ENCODE measurements at places on chromosomes 4 and X.

GRCh38 chrX:136810493-136810892, 29.8 kb upstream of the ARHGEF6 start:
- DNase-seq: no peak

GRCh38 chrX:15033917-15034316, 160.7 kb downstream of the MOSPD2 start:
- no peak for DNase-seq

DNA sequence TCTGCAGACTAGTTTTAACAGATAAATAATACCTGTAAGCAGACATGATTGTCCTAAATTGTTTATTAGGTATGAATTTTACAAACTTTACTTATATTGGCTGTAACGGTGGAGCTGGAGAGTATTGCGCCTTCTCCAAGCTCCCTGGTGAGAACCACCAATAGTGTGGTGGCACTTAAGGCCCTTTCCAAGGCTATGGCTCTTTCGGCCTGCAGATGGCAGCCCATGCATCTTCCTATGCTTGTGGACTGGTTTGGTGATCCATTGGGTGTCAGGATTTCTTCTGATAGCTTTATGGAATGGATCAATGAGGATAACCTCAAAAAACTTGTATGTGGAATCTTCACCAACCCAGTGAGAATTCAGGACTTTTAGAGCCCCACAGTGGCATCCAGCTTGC, 7.8 kb downstream of the LARP1B start:
- DNase-seq: peak; percentile 35

GRCh38 chrX:9745417-9746115, 20.1 kb downstream of the GPR143 start:
- peak; percentile 40 for DNase-seq

DNA sequence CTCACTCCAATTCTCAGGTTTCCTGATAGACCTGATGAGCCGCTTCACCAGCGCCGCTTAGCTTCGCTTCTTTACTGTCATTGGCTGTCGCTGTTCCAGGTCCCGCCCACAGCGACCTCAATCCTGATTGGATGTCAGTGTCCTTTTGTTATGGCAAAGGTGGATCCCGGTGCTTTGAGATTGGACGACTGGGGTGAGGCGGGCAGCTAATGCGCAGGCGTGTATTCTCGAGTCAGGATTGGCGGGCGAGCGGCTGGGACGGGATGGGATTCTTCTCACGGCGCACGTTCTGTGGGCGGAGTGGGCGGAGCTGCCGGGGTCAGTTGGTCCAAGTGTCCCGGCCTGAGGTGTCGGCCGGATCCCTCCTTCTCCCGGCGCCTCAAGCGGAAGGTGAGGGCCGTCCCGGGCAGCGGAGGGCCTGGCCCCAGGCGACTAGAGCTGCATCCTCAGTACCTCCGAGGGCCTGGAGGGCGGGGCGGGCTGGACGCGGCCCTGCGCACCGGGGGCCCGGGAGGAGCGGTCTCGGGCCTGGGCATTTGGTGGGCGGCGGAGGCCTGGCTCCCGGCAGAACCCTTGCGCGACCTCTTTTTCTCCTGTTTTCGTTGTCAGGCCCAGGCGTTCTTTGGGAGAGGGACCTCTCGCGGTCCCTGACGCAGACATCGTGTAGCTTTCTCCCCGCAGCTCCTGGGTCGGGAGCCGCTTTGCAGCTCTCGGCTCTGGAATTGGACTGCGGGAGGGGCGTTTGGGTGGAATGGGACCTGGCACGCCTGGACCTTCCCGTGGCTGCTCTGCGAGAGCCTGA, at the start of gene SCOC:
TSS of gene SCOC (plus strand) at position 319 of the 802 bp plus-strand sequence. CDS start 5,525 bp downstream, outside the sequence.
- DNase-seq: peak; percentile 100

GRCh38 chr4:23135792-23136645, 443.3 kb downstream of the GBA3 start:
- peak; percentile 25 for DNase-seq

- DNase-seq: no peak
These were observed 86.8 kb upstream of the VEGFC start for GRCh38 chr4:176879380-176880116.

- peak; percentile 21 for DNase-seq
These were observed 13.9 kb upstream of the PRDM8 start for GRCh38 chr4:80183250-80184052.

DNA sequence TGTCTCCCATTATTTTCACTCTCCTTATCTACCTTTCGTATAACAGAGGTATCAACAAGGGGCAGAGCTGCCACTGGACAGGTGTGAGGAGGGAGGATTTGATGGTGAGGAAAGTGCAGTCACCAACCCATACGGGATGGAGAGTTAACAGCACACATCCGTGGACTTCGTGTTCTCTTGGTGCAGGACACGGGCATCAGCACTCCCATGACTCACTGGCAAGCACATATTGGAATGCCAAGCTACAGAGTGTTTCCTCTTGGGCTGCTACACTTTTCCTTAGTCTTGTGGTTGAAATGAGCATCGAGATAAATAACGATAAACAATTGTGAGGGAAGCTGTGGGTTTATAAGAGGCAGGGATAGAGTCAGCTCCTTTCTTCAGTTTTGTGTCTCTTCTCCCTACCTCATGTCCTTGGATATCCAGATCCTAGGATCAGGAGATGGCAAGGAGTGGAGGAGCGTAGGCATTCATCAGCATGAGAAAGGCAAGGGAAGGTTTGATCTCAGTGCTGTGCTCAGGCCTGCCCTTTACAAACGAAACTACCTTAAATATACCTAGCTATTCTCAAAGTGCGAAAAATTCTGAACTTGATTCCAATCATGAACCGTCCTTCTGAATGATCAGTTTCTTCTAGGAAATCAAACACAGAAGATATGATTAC, 96.3 kb downstream of the ZNF827 start:
- no peak for DNase-seq

- no peak for DNase-seq
These were observed 5.2 kb downstream of the PKD2 start for GRCh38 chr4:88012647-88013046.

GRCh38 chr4:41590591-41590990, 52.6 kb downstream of the LIMCH1 start:
- DNase-seq: peak; percentile 70

DNA sequence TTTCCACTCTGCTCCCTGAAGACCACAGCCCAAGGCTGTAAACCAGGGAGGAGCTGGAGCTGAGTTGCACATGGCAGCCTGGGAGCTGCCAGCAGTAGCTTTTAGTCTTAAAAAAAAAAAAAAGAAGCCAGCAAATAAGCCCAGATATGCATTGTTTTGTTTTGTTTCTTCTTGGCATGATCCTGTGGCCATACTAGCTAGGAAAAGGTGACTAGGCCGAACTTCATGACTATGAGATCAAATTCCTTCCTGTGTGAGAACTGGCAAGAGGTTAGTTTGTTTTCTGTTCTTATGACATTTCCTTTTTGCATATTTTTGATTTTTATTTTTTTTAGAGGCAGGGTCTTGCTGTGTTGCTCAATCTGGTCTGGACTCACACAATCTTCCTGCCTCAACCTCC, 323.3 kb downstream of the DCTD start:
- DNase-seq: peak; percentile 28

DNA sequence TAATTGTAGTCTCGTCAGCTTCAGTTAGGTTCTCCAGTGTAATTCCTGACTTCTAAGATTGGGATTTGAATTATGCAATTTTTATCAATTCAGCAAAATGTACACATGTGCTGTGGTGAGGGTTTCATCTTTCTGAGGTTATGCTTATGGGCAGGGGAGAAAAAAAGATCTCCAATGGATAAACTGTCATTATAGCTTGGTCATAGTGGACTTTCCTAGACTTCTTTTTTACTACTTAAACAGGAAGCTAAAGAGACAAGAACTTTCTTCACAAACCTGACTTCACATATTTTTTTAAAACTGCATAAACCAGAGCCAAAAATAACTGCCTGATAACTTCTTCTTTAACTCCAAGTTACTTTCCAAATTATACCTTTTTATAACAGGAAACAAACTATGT, 21.7 kb upstream of the SPP1 start:
- DNase-seq: no peak

GRCh38 chrX:100677611-100678181, 33.7 kb downstream of the SRPX2 start:
- DNase-seq: no peak

- no peak for DNase-seq
These were observed 58.3 kb downstream of the TLR10 start for GRCh38 chr4:38724475-38724808.

DNA sequence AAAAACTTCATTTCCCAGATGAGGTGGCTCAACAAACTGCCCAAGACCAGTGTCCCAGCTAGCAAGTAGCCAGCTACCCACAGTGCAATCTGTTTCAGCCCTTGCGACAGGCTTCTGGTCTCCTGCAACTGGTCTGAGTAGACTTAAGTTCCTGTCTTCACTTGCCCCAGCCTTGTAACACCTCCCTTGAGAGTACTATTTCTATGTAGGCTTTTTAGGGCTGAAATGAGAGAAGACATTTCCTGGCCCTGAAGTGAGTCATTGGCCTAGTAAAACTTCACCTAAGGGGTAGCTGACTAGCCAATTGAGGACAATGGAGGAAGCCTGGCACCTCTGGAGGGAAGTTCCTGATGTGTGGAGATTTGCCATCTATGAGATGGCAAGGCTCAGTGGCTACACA, 80.1 kb upstream of the STIM2 start:
- DNase-seq: peak; percentile 61

DNA sequence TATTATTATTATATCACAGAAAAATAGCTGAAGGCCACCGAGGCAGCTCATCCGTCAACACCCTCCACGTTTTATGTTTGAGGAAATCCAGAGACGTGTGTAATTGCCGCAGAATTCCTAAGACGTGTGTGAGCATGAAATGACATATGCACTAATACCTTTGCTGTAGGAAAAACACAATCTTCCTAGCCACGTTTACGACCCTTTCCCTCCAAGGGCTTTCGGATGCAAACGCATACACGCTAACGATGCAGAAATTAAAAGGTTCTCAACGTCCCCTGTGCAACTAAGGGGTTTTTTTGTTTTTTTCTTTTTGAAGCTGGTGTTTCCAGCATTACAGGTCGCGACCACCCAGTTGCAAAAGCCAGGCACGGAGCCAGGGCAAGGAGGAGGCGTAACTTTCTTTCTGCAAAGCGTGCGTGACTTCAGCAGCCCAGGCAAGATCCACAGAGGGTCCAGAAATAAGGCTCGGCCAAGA, 33.8 kb downstream of the CRLF2 start:
- peak; percentile 65 for DNase-seq
